ENCODE measurements at places on chromosomes 7 and 10.

- no peak for DNase-seq
Measured at GRCh38 chr10:1142596-1142995, 86.4 kb downstream of the WDR37 start.

DNA sequence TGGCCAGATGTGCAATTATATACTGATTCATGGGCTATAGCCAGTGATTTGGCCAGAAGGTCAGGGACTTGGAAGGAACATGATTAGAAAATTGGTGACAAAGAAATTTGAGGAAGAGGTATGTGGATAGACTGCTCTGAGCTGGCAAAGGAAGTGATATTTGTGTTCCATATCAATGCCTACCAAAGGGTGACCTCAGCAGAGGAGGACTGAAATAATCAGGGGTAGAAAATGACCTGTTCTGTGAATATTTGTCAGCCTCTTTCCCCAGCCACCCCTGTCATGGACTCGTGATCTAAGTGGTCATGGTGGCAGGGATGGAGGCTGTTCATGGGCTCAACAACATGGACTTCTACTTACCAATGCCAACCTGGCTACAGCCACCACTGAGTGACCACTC, 47.0 kb downstream of the PTPRE start:
- no peak for DNase-seq

- no peak for DNase-seq
Measured at GRCh38 chr7:120064565-120064964, 208.4 kb upstream of the KCND2 start.

- DNase-seq: no peak
Measured at GRCh38 chr10:31458974-31459373, 140.0 kb downstream of the ZEB1 start.

DNA sequence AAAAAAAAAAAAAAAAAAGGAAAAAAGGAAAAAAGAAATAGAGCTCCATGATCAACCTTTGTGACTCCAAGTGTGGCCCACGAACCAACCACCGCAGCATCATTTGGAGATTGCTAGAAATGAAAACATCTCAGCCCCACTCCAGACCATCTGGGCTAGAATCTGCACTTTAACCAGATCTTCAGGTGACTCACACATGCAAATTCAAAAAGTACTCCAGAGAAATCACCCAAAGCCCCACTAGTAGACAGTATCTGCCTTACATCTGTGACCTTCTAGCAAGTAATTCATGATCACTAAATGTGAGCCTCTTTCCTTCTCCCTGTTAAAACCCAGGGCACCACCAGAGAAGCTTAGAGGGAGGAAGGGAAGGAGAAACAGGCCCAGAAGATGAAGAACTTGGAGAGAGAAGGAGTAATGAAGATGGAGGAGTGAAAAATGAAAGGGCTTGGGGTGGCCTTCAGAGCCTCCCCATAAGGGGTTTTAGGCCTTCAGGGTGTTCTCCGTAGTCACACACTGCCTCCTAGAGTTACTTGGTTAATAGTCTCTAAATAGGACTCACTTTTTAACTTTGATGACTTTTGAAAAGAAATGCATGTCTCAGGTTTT, 94.0 kb downstream of the SLC37A3 start:
- DNase-seq: no peak

- DNase-seq: peak; percentile 13
Measured at GRCh38 chr10:70528741-70529362, 50.3 kb downstream of the PALD1 start.

DNA sequence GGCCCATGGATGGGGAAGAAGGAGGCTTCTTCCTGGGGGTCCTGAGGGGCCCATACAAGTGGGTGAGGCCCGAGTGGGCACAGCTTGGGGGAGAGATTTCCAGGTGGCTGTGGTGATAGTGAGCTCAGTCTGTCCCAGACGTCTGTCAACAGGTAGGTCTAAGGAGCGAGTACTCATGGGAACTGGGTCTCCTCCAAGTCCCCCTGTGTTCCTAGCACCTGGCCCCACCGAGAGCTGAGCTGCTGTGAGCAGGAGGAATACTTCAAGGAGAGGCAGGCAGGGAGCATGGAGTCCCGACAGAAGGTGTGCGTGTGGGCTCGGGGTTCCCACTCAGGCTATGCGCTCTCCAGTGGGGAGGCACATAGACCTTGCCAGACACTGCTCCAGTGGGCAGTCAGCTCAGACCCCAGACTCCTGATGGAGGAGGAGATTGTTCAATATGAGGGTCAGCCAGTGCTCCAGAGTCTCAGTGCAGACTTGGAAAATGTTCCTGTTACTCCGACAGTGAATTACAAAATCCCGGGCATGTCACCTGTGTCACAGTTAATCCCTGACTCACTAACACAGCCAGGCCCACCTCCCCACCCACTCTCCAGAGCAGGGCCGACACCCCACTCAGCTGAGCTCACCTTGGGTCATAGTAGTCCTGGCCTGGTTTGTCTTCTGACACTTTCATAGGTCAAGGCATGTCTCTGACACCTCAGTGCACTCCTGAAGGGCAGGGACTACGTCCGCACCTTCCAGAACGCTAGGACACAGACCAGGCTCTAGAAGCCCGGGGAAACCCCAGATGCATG, 28.2 kb upstream of the C10orf53 start:
- DNase-seq: no peak

DNA sequence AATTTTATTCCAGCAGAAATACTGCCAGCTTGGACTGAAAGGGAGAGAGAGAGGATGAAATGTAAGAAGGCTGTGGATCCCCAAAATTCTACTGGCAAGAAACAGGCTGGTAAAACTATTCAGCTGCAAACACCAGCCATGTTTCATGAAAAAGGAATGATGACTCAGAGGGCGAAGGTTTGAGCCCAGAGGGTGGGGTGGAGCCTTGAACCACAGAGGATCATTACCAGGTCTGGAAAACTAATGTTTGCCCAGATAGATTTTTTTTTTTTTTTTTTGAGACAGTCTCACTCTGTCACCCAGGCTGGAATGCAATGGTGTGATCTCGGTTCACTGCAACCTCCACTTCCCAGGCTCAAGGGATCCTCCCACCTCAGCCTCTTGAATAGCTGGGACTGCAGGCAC, 41.7 kb upstream of the NRF1 start:
- no peak for DNase-seq

DNA sequence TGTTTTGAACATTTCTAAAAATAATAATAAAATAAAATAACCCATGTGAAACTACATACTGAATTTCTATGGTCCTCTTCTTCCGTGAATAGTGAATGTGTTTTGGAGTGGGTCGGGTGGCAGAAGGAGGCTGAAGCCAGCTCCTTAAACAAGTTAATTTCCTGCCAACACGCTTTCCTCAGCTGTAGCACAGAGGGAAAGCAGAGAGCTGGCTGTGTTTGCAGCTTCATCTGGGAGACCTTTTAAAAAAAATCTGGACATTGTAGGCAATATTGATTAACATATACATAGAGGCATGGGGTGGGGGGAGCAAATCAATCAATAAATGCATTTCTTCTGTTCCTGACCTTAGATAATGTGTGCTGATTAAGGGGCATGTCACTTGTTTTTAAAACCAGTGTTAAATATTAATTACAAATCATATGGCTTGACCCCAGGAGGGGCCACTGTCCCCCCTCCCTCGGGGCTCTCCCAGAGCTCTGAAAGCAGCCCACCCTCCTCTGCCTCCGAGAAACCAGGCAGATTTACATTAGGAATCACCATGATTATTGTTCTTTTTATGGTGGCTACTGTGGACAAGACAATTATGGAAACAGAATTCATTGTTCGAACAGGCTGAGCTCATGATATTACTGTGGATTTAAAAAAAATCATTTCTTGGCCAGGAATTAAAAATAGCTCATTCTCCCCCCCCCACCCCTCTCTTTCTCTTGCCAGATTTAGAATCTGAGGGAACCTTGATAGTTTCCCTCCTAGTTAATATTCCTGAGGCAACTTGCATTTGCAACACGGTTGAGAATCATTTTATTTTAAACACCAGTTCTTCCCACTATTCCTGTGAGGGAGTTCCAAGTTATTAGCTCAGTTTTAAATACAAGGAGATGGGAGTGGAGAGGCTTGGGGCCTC, 100.5 kb upstream of the CARD11 start:
- no peak for DNase-seq

DNA sequence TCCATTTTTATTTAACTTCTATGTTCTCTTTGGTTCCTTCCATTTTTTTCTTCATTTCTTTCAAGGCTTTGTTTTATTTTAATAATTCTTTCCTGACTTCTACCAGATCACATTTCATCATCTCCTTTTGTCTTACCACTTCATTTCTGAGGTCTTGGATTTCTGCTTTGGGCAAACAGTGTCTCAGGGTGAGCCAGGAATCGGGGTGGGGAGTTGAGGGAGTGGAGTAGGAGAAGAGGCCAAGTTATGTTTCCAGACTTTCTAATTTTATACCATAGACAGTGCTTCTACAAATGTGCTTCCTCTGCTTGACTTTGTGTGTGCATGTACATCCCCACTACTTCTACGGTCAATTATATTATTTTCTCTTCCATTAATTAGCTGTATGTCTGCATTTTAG, 112.1 kb downstream of the PRKG1 start:
- no peak for DNase-seq

GRCh38 chr10:24723788-24724380, at the start of gene ARHGAP21:
Gene ARHGAP21 (minus strand): TSS chr10:24723887. CDS start chr10:24721899, 1,988 bp downstream.
- DNase-seq: peak; percentile 71

GRCh38 chr7:39199951-39200350, 222.2 kb downstream of the POU6F2 start:
- DNase-seq: no peak

- DNase-seq: no peak
Measured at GRCh38 chr10:67385566-67385965, 310.4 kb downstream of the CTNNA3 start.

DNA sequence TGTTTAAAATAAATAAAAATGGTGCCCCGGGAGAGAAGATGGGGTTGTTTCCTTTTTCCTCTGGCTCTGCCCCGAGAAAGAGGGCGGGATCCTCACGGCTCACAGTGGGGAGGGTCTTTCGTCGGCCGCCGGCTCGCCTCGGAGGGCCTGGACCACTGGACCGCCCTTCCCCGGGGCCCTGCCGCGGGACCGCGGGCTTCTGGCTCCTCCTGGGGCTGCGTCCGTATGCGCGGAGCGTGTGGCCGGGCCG, 3.5 kb upstream of the IGF2BP3 start:
- DNase-seq: no peak

DNA sequence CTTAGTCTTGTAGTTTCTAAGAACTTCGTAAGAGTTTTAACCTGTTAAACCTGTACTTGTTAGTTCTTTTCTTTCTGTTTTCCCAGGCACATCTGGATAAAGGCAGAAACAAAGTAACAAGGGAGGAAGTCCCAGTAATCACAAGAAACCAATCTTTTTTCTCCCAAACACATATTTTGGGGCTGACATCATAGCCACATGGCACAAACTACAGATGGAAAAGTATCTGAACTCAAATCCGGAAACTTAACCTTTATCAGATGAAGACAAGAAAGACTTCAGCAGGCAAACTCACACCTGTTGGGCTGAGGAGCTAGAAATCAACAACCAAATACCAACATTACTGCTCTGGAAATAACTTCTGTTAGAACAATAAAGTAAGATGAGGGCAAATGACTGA, 67.1 kb downstream of the CUBN start:
- DNase-seq: no peak

- no peak for DNase-seq
Measured at GRCh38 chr7:157584420-157584819, 247.6 kb downstream of the DNAJB6 start.

DNA sequence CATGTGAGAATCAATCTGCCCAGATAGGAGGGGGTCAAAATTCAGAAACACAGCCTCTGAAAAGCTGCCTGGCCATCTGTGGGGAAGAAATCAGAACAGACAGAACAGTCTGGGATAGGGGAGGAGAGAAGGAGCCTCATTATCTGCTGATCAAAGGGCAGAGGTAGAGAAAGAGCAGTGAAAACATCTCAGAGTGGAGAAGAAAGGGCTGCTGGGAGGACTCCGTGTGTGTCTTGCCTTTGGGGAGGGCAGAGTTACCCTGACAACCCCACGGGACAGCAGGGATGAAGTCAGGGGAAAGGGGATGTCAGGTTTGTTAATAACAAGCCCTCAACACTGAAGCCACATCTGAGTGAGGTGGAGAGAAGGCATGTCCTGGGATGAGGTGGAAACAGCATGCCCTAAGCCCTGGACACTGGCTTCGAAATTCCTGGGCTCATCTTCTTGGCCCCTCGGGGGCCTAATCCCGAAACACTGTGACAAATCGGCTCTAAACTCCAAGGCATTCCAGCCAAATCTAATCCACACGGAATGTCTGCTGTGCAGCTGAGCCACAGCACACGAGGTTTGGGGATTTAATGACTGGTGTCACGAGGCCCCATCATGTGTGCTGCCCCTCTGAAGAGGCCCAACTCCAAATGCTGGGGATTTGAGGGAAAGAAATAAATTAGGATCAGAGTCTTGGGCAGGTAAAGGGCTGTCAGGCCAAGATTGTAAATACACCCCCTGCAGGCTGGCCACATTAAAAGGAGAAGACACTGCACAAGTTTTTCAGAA, 82.8 kb upstream of the FGFR2 start:
- DNase-seq: no peak

DNA sequence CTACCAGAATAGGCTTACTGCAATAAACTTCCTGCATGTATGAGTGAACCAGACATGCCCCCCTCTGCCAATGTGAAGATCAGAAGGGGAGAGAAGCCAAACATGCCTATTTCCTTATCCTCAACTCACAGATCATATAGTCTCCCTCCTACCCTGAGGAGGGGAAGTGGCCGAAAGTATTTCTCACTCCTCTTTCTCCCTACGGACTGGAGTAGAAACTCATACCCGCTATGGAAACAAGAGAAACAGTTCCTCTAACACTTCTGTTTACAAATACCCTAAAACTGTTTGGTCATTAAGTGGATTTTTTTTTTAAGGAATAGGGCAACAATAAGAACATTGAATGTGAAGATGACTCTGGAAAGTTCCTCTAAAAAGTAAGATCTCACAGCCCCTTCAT, 31.4 kb downstream of the CCNJ start:
- DNase-seq: no peak

- DNase-seq: no peak
Measured at GRCh38 chr7:133887459-133887858, 239.7 kb upstream of the LRGUK start.

GRCh38 chr10:124671486-124672075, 72.6 kb downstream of the FAM53B start:
- no peak for DNase-seq

DNA sequence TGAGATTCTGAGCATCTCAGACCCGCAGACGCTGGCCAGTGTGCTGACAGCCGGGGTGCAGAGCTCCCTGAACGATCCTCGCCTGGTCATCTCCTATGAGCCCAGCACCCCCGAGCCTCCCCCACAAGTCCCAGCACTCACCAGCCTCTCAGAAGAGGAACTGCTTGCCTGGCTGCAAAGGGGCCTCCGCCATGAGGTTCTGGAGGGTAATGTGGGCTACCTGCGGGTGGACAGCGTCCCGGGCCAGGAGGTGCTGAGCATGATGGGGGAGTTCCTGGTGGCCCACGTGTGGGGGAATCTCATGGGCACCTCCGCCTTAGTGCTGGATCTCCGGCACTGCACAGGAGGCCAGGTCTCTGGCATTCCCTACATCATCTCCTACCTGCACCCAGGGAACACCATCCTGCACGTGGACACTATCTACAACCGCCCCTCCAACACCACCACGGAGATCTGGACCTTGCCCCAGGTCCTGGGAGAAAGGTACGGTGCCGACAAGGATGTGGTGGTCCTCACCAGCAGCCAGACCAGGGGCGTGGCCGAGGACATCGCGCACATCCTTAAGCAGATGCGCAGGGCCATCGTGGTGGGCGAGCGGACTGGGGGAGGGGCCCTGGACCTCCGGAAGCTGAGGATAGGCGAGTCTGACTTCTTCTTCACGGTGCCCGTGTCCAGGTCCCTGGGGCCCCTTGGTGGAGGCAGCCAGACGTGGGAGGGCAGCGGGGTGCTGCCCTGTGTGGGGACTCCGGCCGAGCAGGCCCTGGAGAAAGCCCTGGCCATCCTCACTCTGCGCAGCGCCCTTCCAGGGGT, 703 bp downstream of the RBP3 start:
- DNase-seq: no peak
